ENCODE measurements at places on chromosomes 6 and 20.

DNA sequence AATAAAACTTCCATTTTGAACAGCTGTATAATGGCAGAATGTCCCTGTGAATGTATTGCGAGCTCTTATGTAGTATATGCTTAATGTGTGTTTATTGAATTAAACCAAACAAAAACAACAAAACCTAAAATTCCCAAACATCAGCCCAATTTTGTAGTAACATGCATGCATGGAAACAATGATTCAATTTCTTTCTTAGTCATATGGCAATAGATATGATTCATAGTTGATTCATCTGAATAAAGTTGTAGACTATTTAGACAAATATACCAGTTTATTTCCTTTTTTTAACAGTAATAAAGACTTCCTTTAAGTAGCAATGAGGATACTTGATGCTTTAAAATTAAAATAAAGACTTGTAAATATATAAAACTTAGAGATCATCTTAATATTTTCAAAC lies 670.6 kb downstream of the CD109 start:
- no peaks in the 10 kb centered on the region for H3K36me3 ChIP-seq
- no peak for DNase-seq
- no peak overlapping the region for H3K27ac ChIP-seq
- H3K4me1 ChIP-seq, result no peaks in the 10 kb centered on the region
- no peak overlapping the region for H3K4me3 ChIP-seq

DNA sequence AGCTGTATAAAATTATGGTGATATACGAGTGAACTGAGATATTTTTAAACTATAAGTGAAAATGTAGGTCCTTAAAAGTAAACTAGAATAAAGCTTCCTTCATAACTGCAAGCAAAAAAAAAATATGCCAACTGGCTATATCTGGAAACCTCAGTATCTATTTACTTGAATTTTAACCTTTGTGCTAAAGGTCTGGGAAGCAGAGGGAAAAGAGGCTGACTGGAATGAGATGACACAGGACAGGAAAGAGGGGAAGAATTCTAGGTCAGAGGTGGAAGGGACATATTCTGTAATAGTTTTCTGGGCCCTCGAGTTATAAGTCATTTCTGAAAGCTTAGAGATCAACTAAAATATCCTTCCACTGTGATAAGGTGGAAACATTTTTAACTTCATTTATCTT lies 46.8 kb downstream of the AIG1 start:
- H3K4me1 ChIP-seq, result peaks cover 6% of the 10 kb centered on the region
- DNase-seq, result no peak
- H3K27me3 ChIP-seq, result no peaks in the 10 kb centered on the region
- no peak overlapping the region for H3K27ac ChIP-seq
- peaks cover 2% of the 10 kb centered on the region for H3K36me3 ChIP-seq

DNA sequence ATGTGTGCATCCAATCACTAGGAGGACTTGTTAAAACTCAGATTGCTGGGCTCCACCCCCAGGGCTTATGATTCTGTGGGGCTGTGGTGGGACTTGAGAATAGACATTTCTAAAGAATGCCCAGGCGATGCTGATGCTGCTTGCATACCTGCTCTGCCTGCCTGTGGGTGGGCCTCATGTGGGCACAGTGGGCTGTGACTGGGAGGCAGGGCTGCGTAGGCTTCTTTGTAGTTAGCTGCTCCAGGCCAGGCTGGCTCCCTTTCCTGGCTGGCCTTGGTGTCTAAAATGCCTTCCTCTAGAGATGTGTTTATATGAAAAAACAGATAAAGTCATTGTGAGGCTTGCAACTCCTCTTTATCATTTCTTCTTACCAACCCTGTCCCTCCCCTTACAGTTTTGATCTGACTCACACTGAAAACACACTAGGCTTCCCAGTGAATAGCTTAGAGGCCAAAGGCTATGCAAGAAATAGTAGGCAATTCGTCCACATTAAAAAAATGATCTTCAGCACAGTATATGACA lies 495.5 kb upstream of the MAP3K7 start:
- no peak for DNase-seq
- no peaks in the 10 kb centered on the region for H3K36me3 ChIP-seq
- no peaks in the 10 kb centered on the region for H3K27me3 ChIP-seq
- no peak overlapping the region for H3K27ac ChIP-seq
- H3K4me3 ChIP-seq, result no peak overlapping the region
- H3K4me1 ChIP-seq, result no peaks in the 10 kb centered on the region

DNA sequence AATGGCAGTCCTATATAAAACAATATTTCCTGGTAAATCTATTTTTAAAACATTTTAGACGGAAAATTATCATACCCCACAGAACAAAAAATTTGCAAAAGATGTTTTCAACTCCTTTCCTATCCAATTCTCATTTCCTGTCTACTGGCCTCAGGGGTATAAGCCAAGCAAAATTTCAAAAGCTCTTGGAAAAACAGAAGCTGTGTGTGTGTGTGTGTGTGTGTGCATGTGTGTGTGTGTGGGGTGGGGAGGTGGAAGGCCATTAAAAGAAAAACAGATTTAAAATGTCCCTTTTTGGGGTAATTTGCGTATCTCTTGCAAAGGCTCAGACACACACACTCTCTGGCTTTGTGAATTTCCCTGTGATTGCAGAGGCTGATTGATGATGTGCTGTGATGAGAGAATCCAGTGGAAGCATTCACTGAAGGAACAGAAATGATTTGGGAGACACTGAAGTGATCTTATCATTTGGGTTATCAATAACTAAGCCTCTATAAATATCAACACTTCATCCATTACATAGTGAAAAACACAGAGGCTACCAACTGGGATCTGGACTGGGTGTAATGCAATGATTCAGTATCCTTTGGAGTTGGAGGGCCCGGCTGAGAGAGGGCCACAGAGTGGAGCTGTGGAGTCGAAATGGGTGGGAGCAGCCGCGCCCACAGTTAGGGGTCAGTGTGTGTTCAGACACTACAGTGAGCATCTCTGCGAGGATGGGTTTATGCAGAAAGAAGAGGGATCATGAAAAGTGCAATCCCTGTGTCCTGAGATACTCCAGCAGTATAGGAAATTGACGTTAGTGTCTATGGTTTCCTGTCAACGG lies 106.8 kb upstream of the PREP start:
- H3K4me3 ChIP-seq, result no peak overlapping the region
- peaks cover 32% of the 10 kb centered on the region for H3K4me1 ChIP-seq
- DNase-seq, result no peak
- no peaks in the 10 kb centered on the region for H3K36me3 ChIP-seq
- H3K27me3 ChIP-seq, result peaks cover 27% of the 10 kb centered on the region

DNA sequence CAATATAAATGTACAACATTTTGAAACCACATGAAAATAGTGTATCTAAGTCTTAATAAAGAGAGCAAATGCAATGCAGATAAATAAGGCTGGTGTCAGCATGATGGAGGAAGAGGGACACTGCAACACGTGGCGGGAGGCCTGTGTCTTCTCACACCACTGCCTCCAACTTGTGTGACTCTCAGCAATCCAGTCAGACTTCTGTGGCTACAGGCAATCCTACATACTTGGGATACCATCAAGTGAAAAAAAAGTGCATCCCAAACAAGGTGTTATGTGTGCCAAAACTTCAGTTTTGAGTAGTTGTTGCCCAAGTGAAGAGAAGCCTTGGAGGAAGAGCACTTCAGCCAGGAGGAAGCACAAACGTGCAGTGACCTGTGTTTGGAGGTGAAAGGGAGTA lies 68.6 kb downstream of the PKIB start:
- peaks cover 1% of the 10 kb centered on the region for H3K27me3 ChIP-seq
- no peak overlapping the region for H3K27ac ChIP-seq
- H3K4me3 ChIP-seq, result no peak overlapping the region
- H3K4me1 ChIP-seq, result no peaks in the 10 kb centered on the region
- DNase-seq, result no peak
- no peaks in the 10 kb centered on the region for H3K36me3 ChIP-seq

GRCh38 chr6:31877651-31878161 lies 1.1 kb downstream of the SLC44A4 start:
- H3K4me1 ChIP-seq, result peaks cover 4% of the 10 kb centered on the region
- H3K4me3 ChIP-seq, result no peak overlapping the region
- DNase-seq, result no peak

DNA sequence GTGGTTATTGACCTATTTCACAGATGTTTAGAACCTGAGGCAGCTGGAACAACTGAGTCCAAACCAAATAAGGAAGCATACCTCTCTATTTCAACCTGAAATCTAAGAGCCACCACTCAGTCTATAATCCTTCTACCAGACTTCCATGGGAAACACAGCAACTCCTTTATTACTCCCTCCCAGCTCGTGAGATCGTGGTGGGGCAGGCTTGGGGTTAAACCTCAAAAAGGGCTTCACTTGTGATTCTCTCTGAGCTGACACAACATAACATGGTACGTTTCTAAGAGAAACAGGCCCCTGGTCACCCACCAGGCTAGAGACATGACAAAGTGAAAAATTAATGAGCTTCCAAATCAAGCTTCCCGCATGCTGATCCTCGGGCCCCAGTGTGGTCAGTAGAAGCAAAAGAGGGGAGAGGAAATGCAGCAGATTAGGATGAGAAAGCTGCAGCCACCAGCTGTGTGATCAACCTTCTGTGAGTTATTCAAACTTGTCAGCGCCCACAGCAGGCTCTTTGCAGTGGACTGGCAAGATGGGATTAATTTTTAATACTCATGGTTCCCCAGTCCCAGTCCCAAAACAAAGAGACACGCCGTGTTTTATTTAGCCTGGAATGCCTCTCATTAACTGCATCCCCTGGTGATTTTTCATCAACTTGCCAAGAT lies 9.3 kb downstream of the PKHD1 start:
- H3K4me1 ChIP-seq, result no peaks in the 10 kb centered on the region
- no peak overlapping the region for H3K27ac ChIP-seq
- H3K27me3 ChIP-seq, result peaks cover 13% of the 10 kb centered on the region
- H3K36me3 ChIP-seq, result no peaks in the 10 kb centered on the region

DNA sequence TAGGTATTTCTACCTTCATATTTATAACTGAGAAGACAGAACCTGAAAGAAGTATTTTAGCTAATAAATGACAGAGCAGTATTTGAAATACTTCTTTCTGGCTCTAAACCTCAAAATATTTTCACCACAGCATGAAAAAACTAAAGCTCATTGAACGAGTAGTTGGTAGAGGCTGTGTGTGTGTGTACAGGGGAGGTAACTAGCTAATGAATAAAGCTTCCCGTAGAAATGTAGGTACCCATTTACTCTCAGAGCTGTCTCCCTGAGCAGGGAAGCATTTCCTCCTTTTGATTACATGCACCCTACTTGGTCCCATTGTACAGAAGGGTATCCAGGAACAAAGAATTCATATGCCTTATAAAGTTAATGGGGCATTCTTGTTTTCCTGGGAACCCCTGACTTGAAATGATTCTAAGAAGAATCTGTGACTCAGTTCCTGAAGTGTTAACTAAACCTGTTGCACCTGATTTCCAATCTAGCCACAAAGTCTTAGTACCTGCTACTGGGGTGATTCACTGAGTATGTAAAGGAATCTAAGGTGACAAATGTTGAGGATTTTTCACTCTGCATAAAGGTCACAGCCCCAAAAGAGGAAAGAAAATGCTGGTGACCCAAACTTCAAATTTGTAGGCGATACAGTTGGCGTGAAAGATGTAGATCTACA lies 12.5 kb downstream of the CRYBG1 start:
- H3K4me1 ChIP-seq, result peaks cover 17% of the 10 kb centered on the region
- peaks cover 5% of the 10 kb centered on the region for H3K27me3 ChIP-seq
- DNase-seq, result no peak
- H3K27ac ChIP-seq, result peak overlapping the region; percentile 37
- H3K36me3 ChIP-seq, result no peaks in the 10 kb centered on the region

DNA sequence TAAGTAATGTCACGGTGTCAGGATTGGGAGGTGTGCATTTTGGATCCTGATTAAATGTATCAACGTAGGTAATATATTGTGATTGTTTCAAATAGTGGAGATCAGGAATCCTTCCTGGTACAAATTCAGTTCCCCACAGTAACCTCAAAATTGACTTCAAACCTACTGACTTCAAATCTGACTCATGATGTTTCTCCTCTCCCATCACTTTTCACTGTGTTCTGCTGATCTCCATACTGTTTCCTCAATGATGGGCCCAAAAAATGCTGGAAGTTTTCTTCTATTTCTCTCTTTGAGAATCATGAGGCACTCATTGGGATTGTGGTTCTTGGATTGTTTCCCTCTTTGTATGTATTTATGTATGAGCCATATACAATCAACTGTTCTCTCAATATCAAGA lies 35.9 kb downstream of the LAMA2 start:
- no peaks in the 10 kb centered on the region for H3K36me3 ChIP-seq
- no peak for DNase-seq
- no peaks in the 10 kb centered on the region for H3K4me1 ChIP-seq
- no peak overlapping the region for H3K27ac ChIP-seq
- no peak overlapping the region for H3K4me3 ChIP-seq

DNA sequence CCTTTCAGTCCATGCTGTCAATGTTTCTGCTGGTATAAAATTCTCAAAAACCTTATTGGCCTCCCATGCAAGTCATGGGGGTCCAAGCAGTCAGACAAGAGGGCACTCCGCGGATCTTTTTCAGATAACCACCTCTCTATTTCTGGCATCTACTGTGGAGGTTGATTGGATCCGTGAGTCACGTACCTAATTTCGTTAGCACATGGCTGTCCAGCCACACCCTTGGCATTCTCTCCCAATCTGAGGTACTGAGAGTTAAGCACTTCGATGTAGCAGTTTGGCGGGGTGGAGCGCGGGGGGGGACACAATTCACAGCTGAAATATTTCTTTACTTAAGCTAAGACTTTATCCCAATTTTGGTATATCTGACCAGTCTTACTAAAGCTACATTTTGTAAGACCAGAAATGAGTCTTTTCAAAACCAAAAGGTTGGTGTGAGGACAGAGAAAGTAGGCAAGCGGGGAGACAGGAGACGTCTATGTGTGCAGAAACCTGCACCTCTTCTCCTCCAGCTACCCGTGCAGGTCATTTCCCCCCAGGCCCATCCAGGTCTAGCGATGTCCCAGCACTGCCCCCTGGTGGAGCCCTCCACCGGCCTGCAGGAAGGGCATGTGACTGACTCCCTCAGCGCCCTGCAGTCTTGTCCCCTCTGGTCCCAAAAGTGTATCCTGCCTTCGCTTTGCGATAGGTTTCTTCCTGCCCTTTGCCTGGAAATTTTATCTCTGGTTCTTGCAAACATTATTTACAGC lies 113.1 kb downstream of the ADAT2 start:
- H3K36me3 ChIP-seq, result no peaks in the 10 kb centered on the region
- H3K4me3 ChIP-seq, result no peak overlapping the region
- H3K27ac ChIP-seq, result no peak overlapping the region
- H3K27me3 ChIP-seq, result no peaks in the 10 kb centered on the region
- DNase-seq, result peak; percentile 14

DNA sequence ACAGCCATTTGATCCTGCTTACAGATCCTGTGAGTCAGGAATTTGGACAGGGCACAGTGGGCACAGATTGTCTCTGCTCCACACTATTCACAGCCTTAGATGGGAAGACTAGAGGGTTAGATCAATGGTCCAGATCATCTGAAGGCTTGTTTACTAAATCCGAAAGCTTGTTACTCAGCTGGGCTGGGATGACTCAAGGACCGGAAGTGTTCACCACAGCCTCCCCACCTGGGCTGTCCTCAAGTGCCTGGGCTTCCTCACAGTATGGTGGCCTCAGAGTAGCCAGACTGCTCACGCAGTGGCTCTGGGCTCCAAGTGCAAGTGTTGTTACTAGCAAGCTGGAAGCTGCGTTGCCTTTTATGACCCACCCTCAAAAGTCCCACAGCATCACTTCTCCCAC lies 75.4 kb upstream of the INSM1 start:
- H3K4me1 ChIP-seq, result no peaks in the 10 kb centered on the region
- no peak overlapping the region for H3K4me3 ChIP-seq
- H3K27ac ChIP-seq, result no peak overlapping the region
- no peaks in the 10 kb centered on the region for H3K36me3 ChIP-seq
- H3K27me3 ChIP-seq, result no peaks in the 10 kb centered on the region
- DNase-seq, result no peak

GRCh38 chr6:106247733-106248132 lies 77.8 kb downstream of the ATG5 start:
- H3K27me3 ChIP-seq, result no peaks in the 10 kb centered on the region
- H3K4me1 ChIP-seq, result peaks cover 19% of the 10 kb centered on the region
- no peak overlapping the region for H3K4me3 ChIP-seq
- peaks cover 27% of the 10 kb centered on the region for H3K36me3 ChIP-seq
- H3K27ac ChIP-seq, result no peak overlapping the region
- DNase-seq, result no peak
